Iris pigment epithelial cell (primary cell): ENCODE measurements at places on chromosomes 2 and 18.
A peak's percentile ranks its signal among the peaks of the same experiment; 100 is the strongest.

DNA sequence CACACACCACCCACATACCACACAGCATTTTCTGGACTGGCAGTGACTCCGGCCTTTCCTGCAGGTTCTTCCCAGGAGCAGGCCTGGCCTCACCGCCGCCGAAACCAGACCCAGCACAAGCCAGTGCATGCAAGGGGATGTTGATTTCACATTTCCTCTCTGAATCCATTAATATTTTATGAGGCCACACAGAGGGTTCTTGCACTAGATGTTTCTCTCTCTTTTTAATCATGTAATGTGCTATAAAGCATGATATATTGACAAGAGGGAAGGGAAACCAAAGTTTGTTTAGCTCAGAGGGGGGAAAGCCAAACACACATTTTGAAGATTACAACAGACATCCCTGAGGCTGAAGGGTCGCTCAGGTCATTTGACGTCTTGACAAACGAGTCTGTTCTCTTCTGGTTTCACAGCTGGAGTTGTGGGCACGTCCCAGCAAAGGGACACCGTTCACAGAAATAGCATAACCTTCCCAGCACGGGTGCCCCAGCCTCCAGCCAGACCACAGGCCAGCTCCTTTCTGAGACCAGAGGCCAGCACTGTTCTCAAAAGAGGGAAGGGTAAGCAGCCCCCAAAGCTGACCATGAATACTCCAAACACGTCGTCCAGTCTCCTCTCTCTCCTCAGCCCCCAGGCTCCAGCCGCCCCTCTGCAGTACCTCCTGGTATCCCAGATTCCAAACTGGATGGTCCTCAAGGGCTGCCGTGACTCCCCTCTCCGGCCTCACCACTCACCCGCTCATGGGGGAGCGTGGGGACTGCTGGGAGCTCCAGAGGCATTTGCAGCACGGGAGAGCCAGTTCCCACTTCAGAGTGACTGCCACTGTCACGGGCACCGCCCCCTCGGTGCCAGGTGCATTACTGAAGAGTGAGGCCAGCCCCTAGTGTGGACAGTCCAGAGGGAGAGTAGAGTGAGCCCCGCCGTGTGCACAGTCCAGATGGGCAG is 340.3 kb upstream of the SALL3 start:
- DNase-seq = no peak

- no peak for DNase-seq
Observed at GRCh38 chr2:106816974-106817373, 69.0 kb downstream of the ST6GAL2 start.

DNA sequence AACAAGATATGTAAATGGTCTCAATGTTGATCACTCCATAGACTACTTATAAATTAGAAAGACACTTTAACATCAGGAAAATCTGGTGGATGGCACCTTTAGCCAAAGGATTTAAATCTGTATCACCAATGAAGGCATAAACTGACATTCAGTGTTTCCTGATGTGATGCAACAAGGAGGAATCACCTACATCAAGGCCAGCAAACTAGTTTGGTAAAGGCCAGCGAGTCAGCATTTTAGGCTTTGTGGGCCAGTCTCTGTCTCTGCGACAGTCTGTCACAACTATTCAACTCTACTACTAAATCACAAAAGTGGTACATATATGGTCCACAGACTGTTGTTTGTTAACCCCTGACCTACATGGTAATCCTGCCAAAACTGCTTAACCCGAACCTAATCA is 33.3 kb downstream of the C2orf76 start:
- DNase-seq = peak; percentile 26

GRCh38 chr2:67579216-67579615 is 182.1 kb downstream of the ETAA1 start:
- peak; percentile 33 for DNase-seq

GRCh38 chr18:25005541-25006403 is 346.2 kb downstream of the ZNF521 start:
- DNase-seq = no peak

- peak; percentile 78 for DNase-seq
Observed at GRCh38 chr2:28958689-28959088, 22.4 kb upstream of the TOGARAM2 start.

DNA sequence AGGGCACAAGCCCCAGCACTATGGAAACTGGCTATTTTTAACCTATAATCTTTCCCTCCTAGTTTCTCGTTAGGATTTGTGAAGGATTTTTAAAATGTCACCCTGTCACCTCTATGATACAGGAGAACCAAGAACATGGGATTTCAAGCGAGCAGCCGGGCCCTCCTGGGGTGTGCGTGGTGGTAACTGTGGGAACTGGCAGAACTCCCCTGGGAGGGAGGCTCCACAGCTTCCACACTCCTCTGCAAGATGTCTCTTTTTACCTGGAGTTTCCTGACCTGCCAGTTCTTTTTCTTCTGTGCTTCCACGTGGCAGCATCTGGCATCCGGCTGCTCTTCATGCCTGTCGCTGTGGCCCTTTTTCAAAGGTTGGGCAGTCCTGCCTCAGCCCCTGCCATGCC is 386.3 kb upstream of the MYT1L start:
- DNase-seq = no peak
